ENCODE measurements at places on chromosomes 3 and 15. TPM values are rescaled to one million over a fixed set of nuclear protein-coding genes. Genes with fewer than 3 reads are reported as not detected.

GRCh38 chr3:119659606-119660291, 640 bp downstream of the POPDC2 start:
- DNase-seq, result no peak

DNA sequence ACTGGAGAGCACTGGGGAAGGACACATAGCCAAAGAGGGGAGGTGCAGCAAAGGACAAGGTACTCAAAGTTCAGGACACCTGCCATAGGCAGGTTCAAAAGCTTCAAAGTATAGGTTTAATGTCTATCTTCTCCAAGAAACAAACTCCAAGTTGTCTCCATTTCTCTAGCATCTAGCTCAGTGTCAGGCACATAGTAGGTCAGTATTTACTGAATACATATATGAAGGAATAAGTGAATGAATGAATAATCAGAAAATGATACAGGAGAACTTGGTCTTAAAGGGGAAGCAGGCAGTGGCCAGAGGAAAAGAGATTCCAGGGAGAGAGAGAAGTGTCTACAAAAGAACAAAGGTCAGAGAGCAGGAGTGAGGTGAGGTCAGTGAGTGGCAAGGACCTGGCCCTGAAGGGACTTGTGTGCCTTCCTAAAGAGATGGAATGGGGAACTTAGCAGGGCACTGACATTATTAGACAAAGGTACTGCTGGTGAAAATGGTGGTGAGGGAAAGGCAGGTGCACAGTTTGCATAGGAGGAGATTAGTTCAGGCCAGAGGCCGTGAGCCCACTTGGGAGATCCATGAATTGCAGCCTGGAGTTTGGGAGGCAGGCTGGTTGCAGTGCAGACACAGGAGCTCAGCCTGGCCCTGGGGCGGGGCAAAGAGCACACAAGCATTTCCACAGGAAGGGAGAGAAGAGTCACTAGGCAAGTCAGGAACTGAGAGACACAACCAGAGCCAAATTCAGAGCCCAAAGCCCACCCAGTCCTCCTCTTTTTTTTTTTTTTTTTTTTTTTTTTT, 21.4 kb downstream of the TBC1D2B start:
- DNase-seq, result no peak

- DNase-seq, result no peak
Measured at GRCh38 chr3:111051354-111051753, 20.3 kb upstream of the NECTIN3 start.

GRCh38 chr3:130946882-130947281, 53.0 kb downstream of the ATP2C1 start:
- no peak for DNase-seq

The RBMS3 gene
- 0.63 TPM for total RNA-seq

- peak; percentile 36 for DNase-seq
Measured at GRCh38 chr15:74655424-74655823, 39.8 kb downstream of the CLK3 start.

DNA sequence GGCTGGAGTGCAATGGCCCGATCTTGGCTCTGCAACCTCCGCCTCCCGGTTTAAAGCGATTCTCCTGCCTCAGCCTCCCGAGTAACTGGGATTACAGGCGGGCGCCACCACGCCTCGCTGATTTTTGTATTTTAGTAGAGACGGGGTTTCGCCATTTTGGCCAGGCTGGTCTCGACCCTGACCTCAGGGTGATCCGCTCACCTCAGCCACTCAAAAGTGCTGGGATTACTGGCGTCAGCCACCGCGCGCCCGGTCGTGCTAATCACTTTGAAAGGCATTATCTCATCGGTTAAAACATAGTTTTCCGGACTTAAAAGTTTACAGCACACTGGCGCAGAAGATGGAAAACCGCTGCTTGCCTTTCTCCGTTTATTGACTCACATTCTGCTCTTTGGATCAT, 27.6 kb upstream of the MTHFS start:
- no peak for DNase-seq

GRCh38 chr3:123655400-123655799, 70.5 kb upstream of the HACD2 start:
- no peak for DNase-seq

The CCR8 gene
- 7.6 TPM for total RNA-seq

The XYLB gene
- 3.1 TPM for total RNA-seq

- DNase-seq, result no peak
Measured at GRCh38 chr15:42404461-42405235, 45.3 kb downstream of the CAPN3 start.

DNA sequence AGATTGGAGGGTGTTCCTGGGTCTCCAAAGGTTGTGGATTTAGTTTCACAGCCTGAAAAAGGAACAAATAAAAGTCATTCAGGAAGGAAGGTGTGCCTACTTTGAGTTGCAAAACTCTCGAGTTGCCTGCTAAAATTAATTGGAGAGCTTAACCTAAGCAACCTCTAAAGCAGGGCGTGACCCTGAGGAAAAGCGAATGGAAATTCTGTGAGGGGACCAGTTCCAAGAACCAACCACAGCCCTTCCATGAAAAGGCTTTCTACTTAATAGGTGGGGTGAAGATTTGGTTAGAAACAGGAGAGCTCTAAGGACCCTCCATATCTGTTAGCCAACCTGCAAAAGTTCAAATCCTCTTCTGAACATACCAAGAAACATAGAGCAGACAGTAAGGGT, 1.5 kb downstream of the CD80 start:
- peak; percentile 65 for DNase-seq

DNA sequence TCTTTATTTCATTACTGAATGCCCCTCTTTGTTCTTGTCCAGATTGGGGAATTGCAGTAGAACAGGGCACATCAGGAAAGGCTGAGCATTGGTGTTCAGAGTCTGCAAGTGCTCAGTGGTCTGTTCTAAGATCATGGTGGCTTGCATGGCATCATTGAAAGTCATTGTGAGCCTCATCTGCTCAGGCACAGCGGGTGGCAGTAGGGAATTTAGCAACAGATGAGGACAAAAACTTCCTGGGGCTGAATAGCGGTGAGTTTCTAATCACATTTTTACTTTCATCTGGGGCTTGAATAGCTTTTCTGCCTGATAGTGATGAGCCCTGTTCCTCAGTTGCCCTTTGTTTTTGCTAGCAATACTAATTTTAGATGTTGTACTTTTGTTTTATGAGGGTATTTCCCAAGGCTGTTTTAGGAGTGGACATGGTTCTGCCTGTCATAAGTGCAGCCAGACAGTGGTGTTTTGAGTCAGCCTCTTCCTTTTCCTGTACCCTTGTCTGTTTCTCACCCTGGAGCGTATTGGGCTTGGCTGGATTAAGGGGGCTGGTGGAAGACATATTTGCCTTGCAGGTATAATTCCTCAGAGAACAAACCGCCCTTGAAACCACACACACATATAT, 127.2 kb upstream of the IL12A start:
- no peak for DNase-seq

- no peak for DNase-seq
Measured at GRCh38 chr15:45732662-45733061, 97.8 kb downstream of the SQOR start.

Measured in activated CD4-positive, alpha-beta memory T cell treated with anti-CD3 and anti-CD28 coated beads, Interleukin-2, amount 10 ng/mL, durations not matched to agents 7 days and 5 days (primary cell).